Mammary microvascular endothelial cell (primary cell): ENCODE measurements at places on chromosomes 7 and 10. TPM values are rescaled to one million over a fixed set of nuclear protein-coding genes. Genes with fewer than 3 reads are reported as not detected.

The ZPBP gene
- not detected in 2 replicates for total RNA-seq

The MCM7 gene
- 149 and 155 TPM in 2 replicates for total RNA-seq

The RBM48 gene
- total RNA-seq, result 6.5 and 6.8 TPM in 2 replicates

The IFIT1B gene
- total RNA-seq, result 0.34 TPM in 1 of 2 replicates, not detected in the other

The KCNH2 gene
- total RNA-seq, result not detected in 2 replicates

The COL17A1 gene
- 3.3 and 4.6 TPM in 2 replicates for total RNA-seq

The REPIN1 gene
- 124 and 135 TPM in 2 replicates for total RNA-seq

The AGMO gene
- total RNA-seq, result 1.6 and 1.7 TPM in 2 replicates
